ENCODE measurements at places on chromosomes 1 and 21. TPM values are rescaled to one million over a fixed set of nuclear protein-coding genes. Genes with fewer than 3 reads are reported as not detected.

Gene NMNAT2
- 2.1 TPM for total RNA-seq

Gene CLCA1
- 0.12 TPM for total RNA-seq

DNA sequence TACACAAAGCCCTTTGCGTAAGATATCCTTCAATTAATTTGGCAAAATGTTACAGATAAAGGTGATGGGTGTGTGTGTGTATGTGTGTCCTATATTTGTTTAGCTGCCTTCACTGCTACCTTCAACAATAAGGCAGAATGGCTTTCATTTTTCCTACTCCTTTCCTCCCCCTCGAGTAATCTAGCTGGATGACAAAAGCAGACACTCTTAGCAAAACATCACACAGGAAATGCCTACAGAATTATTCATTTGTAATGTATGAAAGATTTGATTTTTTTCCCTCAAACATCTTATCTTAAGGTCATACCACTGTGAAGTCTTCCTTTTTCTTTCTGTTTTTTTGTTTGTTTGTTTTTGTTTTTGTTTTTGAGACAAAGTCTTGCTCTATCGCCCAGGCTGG, 10.6 kb downstream of the PTPN22 start:
- no peak for DNase-seq

GRCh38 chr1:50175719-50176639, 67.3 kb downstream of the ELAVL4 start:
- DNase-seq: no peak

- DNase-seq: peak; percentile 76
These were observed 23.6 kb upstream of the NEK2 start for GRCh38 chr1:211699059-211699458.

DNA sequence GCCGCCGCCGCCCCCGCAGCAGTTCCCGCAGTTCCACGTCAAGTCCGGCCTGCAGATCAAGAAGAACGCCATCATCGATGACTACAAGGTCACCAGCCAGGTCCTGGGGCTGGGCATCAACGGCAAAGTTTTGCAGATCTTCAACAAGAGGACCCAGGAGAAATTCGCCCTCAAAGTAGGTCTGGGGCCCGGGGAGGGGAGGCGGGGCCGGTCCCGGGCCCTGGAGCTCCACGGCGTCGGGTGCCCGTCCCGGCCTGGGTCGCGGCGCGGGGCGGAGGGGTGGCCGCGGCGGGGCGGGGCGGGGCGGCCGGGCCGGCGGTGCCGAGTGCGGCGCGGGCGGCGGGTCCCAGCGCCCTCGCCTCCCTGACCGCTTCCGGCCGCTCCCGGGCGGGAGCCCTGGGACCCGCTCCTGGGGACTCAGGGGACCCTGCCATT, 646 bp downstream of the MAPKAPK2 start:
- peak; percentile 76 for DNase-seq

DNA sequence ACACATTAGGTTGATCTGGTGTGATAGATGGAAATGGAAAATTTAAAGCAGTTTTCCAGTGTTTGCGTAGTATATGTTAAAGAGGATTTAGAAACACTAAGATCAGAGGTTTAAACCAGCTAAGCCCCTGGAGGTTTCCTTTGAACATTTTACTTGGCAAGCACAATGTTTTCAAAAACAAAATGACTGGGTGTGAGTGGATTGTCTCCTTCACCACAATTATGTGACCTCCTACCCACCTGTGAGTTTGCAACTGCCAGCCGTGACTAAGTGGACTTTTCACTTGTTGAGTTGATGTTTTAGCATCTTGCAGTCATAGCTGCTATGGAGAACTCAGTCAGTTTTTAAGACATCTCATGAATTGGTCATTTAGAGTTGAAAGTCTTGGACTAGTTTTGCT, 4.7 kb downstream of the CCDC190 start:
- no peak for DNase-seq

All from endodermal cell (in vitro differentiated cells).